ENCODE measurements at places on chromosomes 3 and 15.

DNA sequence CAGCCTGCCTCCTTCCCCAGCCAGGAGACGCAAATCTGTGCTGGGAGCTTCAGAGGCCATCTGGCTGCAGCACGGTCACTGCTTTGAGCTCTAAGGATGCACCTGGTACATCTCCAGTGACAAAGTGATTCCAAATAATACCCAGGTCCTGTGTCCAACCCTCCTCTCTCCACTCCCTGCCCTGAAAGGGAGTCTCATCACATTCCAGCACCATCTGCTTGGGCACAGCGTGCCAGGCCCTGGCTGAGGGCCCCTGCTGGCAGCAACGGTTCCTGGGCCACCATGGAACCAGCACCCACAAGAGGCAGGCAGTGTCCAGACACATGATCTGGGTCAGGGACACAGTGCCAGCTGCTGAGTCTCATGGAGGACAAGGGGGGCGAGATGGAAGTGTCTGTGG is 81.3 kb downstream of the MTHFS start:
- DNase-seq = no peak

DNA sequence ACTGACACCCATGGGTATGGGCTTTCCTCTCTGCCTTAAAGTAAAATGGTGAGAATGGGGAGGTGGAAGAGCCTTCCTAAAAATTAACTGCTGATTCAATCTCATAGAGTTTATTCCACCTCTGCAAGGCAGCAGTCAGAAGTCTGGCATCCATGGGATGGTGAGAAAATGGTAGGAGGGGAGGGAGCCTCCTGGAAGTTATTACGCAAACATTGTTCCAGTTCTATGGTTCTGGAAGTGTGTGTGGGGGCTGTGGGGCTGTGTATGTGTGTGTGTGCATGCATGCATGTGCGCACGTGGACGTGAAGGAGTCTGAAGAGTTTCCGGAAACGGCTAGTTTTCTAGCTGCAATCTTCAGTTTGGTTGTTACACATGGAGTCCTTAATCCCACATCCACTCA is 177.6 kb downstream of the KCNAB1 start:
- DNase-seq = no peak

DNA sequence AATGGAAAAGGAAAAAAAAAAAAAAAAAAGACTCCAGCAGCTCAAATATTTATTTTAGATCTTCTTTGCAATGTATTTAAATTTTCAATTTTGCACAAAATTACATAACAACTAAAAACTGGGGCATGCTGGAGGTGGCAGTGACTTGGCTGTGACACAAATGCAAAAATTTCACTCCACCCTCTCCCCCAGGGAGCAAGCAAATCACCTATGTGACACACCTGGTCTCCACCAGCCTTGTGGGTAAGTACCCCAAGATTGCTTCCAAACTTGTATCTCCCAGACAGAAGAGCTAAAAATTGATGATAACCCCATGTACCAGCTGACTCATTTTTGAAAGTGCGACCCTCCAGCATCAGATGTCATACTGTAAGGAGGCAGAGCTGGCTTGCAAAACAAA is 32.0 kb downstream of the UBE3A start:
- DNase-seq = no peak

- peak; percentile 73 for DNase-seq
These were observed 66.3 kb upstream of the CRTC3 start for GRCh38 chr15:90463381-90463780.

- peak; percentile 27 for DNase-seq
These were observed 25.7 kb upstream of the GOLIM4 start for GRCh38 chr3:168121184-168122017.
